ENCODE measurements at places on chromosomes 7 and 10. TPM values are rescaled to one million over a fixed set of nuclear protein-coding genes. Genes with fewer than 3 reads are reported as not detected.

The SORBS1 gene
- total RNA-seq, result 90.7 TPM

The C7orf33 gene
- not detected for total RNA-seq

The ASIC3 gene
- total RNA-seq, result 1.4 TPM

The SLC26A3 gene
- not detected for total RNA-seq

The PTPN20 gene
- 34.8 TPM for total RNA-seq

The OR2A5 gene
- total RNA-seq, result not detected

The SLC18A2 gene
- total RNA-seq, result 13.1 TPM

The ZNF777 gene
- 6.0 TPM for total RNA-seq

The SEC23IP gene
- total RNA-seq, result 18.5 TPM

The PILRB gene
- total RNA-seq, result 14.5 TPM

The TEX36 gene
- total RNA-seq, result not detected

The SFTPD gene
- 2.1 TPM for total RNA-seq

The OTUD1 gene
- total RNA-seq, result 17.1 TPM

The TRIM56 gene
- 3.0 TPM for total RNA-seq

The ZFAND2A gene
- 28.6 TPM for total RNA-seq

The PRRT4 gene
- total RNA-seq, result 7.2 TPM

The HTR5A gene
- total RNA-seq, result 2.5 TPM

The PDCD4 gene
- 68.7 TPM for total RNA-seq

The RPS24 gene
- 2,051 TPM for total RNA-seq

The SFRP5 gene
- 3.2 TPM for total RNA-seq

The TMEM184A gene
- total RNA-seq, result under 0.01 TPM

The HOXA4 gene
- not detected for total RNA-seq

The DLX5 gene
- 9.2 TPM for total RNA-seq

The TRIM50 gene
- total RNA-seq, result not detected

The CYP3A4 gene
- total RNA-seq, result not detected

The TMEM236 gene
- 0.23 TPM for total RNA-seq

The CHST15 gene
- 12.0 TPM for total RNA-seq

Data from diencephalon (tissue), 1 donor.